ENCODE measurements at places on chromosomes 16 and 17. TPM values are rescaled to one million over a fixed set of nuclear protein-coding genes. Genes with fewer than 3 reads are reported as not detected.

DNA sequence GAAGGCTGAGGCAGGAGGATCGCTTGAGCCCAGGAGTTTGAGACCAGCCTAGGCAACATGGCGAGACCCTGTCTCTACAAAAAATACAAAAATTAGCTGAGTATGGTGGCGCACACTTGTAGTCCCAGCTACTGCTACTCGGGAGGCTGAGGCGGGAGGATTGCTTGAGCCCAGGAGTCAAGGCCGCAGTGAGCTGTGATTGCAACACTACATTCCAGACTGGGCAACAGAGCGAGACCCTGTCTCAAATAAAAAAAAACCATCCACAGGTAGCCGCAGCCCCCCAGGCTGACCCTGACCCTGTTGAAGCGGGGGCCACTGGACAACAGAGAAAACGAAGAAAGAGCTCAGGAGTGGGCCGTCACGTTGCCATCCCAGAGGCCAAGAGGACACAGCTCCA is 4.0 kb downstream of the SLC43A2 start:
- no peak for DNase-seq

DNA sequence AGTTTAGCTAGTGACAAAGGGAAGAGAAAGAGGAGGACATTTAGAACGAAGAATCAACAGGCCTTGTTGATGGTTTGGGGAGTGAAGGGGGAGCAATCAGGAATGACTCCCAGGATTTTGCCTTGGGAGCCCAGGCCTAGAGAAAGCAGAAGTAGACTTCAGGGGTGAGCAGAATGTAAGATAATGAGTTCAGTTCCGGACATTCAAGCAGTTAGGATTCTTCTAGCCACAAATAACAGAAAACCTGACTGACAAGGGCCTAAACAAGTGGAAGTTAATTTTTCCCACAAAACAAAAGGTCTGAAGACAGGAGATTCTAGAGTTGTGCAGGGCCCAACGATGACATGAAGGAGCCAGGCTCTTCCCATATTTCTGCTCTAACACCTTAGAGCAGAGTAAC is 45.9 kb downstream of the SKAP1 start:
- DNase-seq = no peak

- no peak for DNase-seq
Observed at GRCh38 chr16:77387815-77388209, 47.0 kb downstream of the ADAMTS18 start.

DNA sequence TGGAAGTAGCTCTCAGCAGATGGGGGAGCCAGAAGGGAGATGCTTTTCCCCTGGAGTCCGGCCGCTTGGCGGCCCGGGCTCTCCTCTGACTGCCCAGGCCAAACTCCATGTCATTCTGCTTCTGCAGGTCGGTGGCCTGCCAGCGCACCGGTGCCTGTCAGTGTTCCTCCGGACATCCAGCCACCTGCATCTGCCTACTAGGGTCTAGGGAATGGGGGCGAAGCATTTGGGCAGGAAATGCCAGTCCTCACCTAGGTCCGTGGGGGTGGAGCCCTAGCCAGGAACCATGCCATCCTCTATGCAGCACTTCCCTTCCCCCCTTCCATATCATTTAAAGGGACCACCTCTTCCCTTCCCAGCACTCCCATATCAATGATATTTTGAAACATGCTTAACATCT is 34.2 kb downstream of the GJC1 start:
- DNase-seq = no peak

DNA sequence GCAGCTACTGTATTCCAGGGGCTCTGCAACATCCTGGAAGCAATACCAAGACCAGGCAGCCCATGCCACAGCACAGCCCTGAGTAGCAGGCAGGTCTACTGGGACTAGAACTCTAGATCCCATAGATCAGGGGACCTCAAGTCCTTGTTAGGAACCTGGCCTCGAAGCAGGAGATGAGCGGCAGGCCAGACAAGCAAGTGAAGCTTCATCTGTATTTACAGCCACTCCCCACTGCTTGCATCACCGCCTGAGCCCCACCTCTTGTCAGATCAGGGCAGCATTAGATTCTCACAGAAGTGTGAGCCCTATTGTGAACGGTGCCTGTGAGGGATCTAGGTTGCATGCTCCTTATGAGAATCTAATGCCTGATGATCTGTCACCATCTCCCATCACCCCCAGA is 295.7 kb upstream of the TNRC6C start:
- no peak for DNase-seq

DNA sequence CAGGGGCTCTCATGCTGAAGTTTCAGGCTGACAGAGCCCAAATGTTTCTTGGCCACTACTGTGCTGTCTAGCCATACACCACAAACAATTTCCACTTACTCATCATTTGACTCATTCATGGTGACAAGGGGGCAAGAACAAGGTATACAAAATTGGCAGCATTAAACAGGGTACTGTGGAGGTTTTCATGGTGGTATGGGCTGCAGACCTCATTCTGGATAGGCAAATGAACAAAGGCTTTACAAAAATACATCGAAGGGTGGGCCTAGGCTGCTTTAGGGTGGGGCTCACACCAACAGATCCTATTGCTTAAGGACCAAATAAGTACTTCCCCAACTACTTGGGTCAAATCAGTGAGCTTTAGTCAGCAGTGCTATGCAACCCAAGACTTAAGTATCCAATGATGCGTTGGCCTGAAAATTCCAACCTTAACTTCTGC is 53.0 kb downstream of the N4BP1 start:
- peak; percentile 37 for DNase-seq

DNA sequence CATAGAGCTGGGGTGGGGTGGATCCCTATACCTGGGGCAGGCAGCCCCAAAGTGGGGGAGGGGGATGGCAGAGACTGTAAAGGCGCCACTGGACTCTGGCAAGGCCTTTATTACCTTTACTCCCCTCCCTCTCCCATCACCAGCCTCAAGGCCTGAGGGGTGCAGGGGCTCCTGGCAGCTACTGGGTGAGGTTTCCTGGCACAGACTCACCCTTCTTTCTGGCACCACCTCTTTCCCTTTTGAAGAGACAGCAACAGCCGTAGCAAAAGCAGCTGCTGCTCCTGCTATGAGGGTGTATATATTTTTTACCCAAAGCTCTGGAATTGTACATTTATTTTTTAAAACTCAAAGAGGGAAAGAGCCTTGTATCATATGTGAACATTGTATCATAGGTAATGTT is 17.6 kb downstream of the RAPGEFL1 start:
- no peak for DNase-seq

- DNase-seq = no peak
Observed at GRCh38 chr17:79039171-79039570, 15.2 kb downstream of the C1QTNF1 start.

- DNase-seq = no peak
Observed at GRCh38 chr17:50102164-50102991, 7.2 kb downstream of the PDK2 start.

GRCh38 chr17:19714542-19715411 is 1.6 kb downstream of the SLC47A2 start:
- no peak for DNase-seq

DNA sequence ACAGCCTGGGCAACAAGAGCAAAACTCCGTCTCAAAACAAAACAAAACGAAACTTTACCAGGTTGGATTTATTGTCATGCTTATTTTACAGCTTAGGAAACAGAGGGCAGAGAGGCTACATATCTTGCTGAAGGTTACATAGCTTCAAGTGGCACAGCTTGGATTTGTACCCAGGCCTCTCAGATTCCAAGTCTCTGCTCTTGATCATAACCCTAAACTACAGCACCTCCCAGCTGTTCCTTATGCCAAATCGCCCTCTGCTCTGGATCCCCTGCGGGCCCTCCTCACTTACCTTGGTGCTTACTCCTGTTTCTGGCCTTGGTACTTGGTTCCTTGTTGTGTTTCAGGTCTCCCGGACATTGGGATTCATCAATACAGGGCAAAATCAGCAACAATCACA is 11.7 kb upstream of the CUEDC1 start:
- no peak for DNase-seq

GRCh38 chr16:73996624-73997339 is 299.8 kb upstream of the PSMD7 start:
- DNase-seq = no peak

DNA sequence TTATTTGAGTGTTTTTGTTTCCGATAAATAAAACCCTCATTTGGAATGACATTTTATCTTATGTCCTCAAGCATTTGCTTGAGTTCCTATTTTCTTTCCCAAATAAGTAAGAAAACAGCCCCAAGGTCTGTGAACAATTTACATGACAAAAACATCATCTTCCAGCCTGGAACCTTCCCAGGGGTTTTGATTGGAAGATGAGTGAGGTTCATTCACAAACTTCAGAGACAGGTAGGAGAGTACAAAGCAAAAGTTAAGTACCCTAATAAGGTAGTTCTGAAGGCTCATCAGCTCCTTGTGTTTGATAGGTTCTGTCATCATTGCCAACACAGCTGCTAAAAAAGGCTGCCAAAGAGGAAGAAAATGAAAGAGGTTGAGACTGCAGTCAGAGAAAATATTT is 772.8 kb downstream of the CDH8 start:
- no peak for DNase-seq

DNA sequence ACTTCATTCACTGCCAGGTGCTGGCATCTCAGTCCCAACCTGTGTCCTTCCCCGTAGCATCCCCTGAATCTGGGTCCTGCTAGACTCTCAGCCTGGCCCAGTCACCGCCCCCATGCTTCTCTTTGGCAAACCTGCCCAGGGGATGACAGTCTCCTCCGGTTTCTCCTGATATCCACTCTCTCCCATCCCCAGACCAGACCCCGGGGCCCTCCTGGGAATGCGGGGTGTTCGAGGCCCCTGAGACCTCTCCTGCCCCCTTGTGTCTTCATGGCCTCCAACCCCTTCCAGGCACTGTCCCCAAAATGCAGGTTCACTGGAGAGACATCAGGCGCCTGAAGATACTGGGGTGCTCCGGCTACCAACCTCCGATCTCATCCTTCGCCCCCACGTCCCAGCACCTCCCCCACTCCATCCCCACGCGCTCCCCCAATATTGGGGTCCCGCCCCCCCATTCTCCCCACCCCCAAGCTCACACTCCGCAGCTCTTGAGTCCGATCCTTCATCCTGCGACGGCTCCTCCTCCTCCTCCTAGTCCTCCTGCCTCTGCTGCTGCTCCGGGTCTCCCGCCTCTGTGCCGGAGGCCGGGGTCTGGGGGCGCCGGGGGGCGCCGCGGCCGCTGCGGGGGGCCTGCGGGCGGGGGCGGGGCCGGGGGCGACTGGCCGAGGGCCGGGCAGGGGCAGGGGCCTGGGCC is 399 bp downstream of the STX1B start:
- no peak for DNase-seq

GRCh38 chr17:40525294-40525693 is 23.9 kb upstream of the TNS4 start:
- DNase-seq = no peak

- no peak for DNase-seq
Observed at GRCh38 chr17:4800462-4801196, 1.5 kb downstream of the C17orf114 start.

- DNase-seq = no peak
Observed at GRCh38 chr16:3038256-3038655, 1.5 kb upstream of the BICDL2 start.

DNA sequence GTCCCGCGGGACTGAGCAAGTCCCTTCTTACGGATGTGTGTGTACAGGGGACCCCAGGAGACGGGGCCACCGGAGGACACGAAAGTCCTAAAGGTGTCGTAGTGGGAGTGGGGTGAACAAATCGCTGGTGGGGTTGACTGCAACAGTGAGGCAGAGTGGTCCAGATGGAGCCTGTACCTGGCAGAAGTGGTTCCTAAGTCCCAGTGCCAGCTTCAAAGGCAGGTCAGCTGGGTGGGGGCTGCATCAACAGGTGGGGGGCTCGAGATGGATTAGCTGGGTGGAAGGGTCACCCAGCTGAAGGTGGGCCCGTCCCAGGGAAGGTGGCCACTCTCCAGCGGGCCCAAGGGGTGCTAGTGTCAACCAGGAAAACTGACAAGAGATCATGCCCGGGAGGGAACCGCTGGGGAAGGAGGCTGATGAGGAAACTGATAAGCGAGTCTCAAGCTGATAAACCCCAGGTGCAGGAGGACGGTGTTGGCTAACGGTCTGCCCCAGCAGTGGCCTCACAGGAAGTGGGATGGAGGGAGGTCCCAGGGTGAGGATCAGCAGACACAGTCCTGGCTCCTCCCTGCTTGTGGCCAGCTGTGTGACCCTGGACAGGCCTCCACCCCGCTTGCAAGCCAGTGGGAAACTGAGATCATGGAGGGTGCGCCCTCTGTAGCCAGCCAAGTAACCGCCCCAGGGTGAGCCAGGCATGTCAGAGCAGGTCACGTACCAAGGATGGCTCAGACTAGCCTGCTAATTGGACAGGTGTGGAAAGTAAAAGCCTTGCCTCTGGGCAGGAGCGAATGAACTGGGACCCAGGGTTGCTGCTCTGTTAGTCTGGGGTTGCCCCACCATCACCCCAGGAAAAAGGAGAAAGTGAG is 1.0 kb downstream of the ORAI3 start:
- peak; percentile 78 for DNase-seq

DNA sequence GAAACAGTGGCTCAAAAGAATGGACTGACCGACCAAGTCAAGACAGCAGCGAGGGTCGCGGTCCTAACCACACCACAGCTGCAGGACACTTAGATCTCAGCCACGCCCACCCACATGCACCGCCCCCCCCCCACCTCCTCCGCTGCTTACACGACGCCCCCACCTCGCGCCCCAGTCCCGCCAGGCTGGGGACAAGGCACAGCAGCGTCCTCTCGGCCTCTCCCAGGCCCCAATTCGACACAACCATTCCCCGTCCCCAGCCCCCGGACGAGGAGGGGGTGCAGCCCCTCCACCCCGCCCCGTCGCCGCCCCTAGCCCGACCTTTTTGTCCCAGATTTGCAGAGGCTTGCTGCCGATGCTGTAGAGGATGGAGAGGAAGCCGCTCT is 477 bp downstream of the CFAP20 start:
- no peak for DNase-seq

DNA sequence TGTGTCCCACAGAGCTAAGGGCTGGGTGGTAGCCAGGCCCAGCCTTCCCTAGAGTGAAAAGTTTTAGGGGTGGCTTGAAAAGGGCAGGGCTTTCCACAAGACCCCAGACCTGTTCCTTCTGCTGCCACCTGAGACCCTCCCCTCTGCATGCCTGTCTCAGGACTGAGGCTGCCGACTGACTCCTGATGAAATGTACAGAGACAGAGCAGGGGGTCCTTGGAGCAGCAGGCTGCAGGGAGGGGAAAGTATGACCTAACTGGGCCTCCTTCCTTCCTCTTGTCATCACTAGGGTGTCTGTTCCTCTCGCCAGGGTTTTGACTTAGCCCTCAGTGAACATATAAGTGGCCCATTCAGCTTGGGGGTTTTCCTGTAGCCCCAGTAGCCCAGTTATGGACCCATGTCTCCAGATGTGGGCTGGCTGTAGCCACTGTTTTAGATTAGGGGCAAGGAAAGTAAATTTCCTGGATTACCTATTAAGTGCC is 14.9 kb upstream of the NFATC3 start:
- no peak for DNase-seq

The GCGR gene
- not detected for total RNA-seq

The TMEM88 gene
- total RNA-seq = 4.3 TPM

The FTO gene
- 64.9 TPM for total RNA-seq

The ARHGDIG gene
- total RNA-seq = 0.62 TPM

The CDIPT gene
- total RNA-seq = 85.2 TPM

The FOXN1 gene
- not detected for total RNA-seq

The SPATA22 gene
- total RNA-seq = not detected

The RASL10B gene
- 2.9 TPM for total RNA-seq

The TEPSIN gene
- 30.6 TPM for total RNA-seq
